ENCODE measurements at places on chromosomes 12 and 14.

GRCh38 chr14:61290701-61291100 lies 9.6 kb upstream of the TMEM30B start:
- DNase-seq, result no peak

GRCh38 chr14:90562652-90563051 lies 165.8 kb downstream of the CALM1 start:
- DNase-seq, result no peak

GRCh38 chr12:75868501-75868900 lies 163.1 kb downstream of the PHLDA1 start:
- DNase-seq, result no peak

- DNase-seq, result no peak
These were observed 397.6 kb downstream of the LRFN5 start for GRCh38 chr14:42004321-42004720.

GRCh38 chr12:132393245-132393795 lies 63.9 kb upstream of the GALNT9 start:
- no peak for DNase-seq

Data from frontal cortex (tissue), 4 donors.